ENCODE measurements at places on chromosomes 2 and 18.

DNA sequence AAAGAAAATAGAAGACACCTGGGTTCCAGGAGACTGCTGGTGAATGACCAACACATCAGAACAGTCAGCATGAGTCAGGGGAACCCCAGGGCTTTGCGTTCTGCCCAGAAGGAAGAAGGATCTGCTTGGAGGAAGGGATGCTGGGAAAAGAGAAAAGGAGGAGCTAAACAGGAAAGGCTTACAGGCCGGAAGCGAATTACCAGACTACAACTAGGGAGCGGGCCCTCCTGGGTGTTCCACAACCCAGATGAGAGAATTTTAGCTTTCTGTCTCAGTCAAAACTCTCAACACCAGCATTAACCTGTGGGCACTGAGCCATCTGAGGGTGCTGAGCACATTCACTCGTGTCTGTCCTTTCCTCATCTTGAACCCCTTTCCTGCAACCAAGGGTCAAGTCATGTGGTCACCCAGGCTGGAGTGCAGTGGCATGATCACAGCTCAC, 19.2 kb downstream of the CDC42EP3 start:
- peak; percentile 74 for DNase-seq

DNA sequence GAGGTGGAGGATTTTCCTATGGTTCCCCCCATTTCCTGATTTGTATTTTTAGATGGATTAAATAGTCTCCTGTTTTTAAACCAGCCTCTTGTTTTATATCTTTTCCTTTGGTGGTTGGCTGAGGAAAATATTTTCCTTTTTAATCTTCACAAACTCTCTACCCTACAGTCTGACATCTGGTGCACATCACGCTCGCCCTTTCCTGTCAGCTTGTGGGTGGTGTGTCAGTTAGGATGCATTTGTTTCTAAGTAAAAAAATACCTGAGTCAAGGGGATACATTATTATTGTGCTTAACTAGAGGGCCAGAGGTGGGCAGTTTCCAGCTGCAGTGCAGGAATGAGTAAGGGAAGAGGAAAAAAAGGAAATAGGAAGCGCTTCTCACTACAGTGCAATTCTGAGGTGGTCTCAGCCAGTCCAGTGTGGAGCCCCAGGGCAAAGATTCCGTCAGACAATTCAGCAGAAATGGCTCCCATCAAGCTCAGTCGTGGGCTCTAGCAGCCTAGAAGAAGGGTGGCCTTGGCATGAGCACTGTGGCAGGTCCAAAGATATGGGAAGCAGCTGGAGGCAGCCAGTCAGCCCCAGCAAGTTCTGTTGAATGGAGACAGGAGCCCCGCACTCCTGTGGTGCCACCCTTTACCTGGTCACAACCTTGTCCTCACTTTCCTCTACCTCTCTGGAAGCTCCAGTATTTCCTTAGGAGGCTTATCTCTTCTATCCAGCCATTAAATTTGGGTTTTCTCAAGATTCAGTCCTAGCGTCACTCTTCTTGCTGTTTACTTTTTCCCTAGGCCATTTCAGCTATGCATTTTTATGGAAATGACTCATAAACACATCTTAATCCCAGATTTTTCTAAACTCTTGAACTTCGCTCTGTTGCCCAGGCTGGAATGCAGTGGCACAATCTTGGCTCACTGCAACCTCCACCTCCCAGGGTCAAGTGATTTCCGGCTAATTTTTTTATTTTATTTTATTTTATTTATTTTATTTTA, 18.5 kb downstream of the SFTPB start:
- peak; percentile 46 for DNase-seq

- DNase-seq, result no peak
These were observed 189.6 kb downstream of the CYRIA start for GRCh38 chr2:16475986-16476567.

DNA sequence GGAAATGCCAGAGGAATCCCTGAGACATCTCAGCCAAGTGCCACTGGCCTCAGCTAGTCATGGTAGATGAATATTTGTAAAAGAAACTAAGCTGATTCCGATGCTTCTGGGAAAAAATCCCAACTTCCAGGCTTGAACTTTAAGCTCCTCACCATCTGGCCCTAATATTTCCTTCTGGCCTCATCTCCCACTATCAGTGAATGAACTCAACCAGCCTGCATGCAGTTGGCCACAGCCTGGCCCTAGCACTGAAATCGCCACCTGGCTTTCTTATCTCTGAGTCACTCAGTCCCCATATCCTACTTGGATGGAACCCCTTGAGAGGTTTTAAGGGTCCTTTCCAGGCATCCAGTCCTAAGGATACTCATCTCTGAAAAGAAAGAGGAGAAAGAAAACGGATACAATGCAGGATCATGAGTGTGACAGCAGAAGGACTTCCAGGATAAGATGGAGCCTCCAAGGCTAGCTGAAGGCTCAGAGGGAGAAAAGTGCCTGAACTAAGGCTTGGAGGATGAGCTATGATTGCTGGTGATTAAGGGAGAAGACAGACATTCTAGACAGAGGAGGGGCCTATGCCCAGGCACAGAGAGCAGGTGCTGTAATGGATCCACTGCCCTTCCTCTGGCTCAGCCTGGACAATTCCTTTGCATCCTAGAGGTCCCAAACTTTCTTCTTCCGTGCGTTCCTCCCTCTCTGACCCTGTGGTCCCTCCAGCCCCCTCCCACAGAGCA, 141.5 kb upstream of the MYCN start:
- DNase-seq, result no peak

Data from dermis blood vessel endothelial cell (primary cell).